ENCODE measurements at places on chromosomes 3 and 15.

- no peak for DNase-seq
These were observed 66.4 kb downstream of the LMCD1 start for GRCh38 chr3:8567784-8568575.

- no peak for DNase-seq
These were observed 871.1 kb downstream of the PDCD6IP start for GRCh38 chr3:34669490-34669889.

DNA sequence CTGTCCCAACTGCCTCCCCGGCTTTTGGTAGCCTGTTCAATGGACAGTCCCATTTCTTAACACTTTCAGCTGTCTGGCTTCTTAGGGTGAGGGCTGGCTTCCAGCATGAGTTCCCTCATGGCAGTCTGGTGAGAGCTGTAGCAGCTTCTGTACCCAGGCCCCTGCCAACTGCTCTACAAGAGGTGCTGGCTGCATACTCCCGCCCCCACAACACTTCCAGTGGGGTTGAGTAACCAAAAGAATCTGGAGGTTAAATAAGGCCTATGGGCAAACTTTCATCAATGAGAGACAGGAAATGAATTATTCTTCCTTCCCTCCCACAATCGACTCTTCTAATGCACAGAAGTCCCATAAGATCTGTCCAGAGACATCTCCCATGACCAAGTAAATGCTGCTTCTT lies 145.0 kb downstream of the NEK10 start:
- no peak for DNase-seq

- no peak for DNase-seq
These were observed 12.4 kb downstream of the NTRK3 start for GRCh38 chr15:88243895-88244787.

GRCh38 chr3:171822431-171823106 lies 12.3 kb upstream of the PLD1 start:
- no peak for DNase-seq

DNA sequence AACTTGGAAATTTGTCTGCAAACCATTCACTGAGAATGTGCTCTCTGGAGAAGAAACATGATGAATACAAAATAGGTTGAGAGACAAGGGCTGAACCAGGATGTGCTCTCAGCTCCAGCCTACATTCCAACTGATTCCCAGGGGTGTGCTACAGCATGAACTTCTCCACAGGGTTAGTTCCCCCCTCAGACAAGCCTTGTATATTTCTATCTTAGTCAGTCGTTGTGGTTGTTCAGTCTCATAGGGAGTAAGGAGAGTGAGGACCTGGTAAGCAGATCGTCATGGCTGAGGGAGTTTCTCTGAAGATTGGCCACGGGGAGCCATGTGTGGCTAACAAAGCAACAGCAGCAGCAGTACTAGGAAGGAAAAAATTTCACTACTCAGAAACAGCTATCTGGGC lies 919.7 kb upstream of the CADM2 start:
- DNase-seq, result no peak

DNA sequence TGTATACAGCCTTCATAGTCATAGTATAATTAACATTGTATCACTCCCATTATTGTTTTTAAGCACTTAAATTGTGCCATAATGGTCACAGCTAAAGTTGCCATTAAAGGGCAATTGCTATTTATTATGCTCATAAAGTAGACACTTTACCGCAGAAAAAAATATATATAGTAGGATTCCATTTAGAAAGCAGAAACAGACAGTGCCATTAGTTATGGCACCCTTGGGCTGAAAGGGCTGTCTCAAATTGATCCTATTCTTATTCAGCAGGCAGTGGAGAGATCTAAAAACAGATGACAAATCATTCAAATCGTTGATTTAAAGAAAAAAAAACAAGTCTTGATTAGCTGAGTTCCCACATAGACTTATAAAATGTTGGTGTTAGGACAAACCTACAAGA lies 514.2 kb upstream of the ROBO2 start:
- DNase-seq, result no peak

DNA sequence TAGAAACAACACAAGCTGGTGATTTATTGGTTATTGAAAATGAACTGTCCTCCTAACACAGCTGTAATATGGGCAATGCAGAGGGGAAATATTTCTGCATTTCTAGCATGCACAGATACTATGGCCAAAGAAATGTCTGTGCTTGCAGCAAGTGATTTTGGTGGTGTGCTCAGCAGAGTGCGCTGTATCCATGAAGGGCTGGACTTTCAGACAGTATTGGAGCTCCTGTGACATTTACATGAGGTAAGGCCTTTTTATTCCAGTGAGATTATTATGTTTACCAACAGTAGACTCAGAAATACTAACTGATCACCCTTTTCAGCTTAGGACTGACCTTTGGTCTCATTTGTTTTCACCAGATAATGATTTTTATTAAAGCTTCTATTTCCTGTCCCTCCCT lies 1302.6 kb upstream of the EPHA6 start:
- DNase-seq, result no peak

Measured in vagina (tissue), 2 donors.